Stimulated activated CD8-positive, alpha-beta memory T cell treated with anti-CD3 and anti-CD28 coated beads, Interleukin-12 subunit alpha, Interleukin-12 subunit beta, amount 100 ng/mL, for 4 hours (primary cell): ENCODE measurements at places on chromosomes 2 and 18.

DNA sequence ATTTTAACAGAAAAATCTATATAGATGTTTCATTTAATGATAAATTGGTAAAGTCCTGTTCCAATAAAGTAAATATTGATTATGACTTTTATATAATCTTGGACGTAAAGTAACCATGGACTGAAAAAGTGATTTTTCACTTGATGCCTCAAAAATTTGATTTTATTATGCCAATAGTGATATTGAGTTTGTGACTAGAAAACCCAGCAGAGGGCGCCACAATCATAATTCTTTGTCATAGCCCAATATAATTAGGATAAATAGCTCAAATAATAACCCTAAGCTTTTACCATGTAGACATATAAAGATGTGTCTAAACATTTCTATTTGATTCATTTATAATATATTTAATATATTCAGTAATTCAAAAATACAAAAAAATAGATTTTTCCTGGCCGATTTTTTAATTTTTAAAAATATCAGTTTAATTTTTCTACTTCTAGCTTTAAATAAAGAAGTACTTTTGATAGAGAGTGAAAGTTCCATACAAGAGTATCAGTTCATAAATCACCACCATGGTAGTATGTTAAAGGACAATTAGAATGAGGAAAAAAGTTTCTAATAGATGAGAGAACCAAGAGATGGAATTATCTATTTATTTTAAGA is 30.7 kb downstream of the CAMKMT start:
- DNase-seq, result no peak

- no peak for DNase-seq
Observed at GRCh38 chr18:46429649-46430224, 227.3 kb downstream of the LOXHD1 start.

- no peak for DNase-seq
Observed at GRCh38 chr2:222318712-222319585, 20.2 kb upstream of the PAX3 start.

DNA sequence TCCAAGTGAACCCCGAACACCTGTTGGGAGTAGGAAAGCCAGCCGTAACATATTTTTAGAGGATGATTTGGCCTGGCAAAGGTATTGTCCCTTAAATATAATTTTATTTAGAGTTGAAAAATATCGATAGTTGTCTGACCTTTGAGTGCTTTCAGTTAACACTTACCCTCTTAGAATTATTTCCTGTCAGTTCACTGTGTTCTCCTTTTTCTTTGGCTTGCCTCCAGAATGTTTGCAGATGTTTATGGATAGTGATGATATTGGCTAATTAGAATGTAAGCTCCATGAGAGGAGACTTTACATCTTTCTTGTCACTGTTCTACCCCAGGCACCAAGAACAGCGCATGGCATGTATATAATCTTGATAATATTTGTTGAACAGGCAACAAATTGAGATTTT is 19.8 kb downstream of the PIKFYVE start:
- DNase-seq, result no peak

DNA sequence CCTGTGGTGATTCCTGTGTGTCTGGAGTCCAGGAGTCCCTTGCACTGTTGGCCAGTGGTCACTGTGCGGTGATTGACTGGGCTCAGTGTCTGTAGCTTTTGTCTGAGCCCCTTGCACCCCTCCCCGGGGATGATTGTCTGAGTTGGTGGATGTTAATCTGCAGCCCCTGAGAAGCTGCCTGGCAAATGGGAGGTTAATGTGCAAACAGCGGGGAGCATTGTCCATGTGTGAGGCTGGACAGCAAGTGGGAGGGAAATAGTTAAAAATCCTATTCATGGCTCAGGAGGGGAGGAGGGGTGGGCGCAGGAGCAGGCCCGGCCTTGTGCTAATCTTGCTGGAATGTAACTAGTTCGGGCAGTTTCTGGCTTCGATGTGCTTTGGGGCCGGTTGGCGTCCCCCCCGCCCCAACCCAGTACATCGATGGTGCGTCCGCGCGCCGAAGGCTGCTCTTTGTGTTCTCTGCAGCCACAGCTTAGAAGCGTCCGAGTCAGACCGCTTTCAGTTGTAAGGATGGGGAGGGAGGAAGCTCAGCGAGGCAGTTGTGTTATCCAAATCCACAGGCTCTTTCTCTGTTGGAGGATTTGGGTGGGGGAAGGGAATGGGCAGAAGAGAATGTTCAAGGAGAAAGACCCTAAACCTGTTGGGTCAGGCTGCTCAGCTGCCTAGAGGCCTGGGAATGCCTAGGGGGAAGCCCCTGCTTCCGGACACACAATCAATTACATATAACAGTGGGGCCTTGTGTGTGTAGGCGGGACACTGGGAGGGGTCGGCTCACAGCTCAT is 71.8 kb downstream of the TGOLN2 start:
- DNase-seq, result no peak

- no peak for DNase-seq
Observed at GRCh38 chr18:5909125-5909524, 13.8 kb upstream of the TMEM200C start.

DNA sequence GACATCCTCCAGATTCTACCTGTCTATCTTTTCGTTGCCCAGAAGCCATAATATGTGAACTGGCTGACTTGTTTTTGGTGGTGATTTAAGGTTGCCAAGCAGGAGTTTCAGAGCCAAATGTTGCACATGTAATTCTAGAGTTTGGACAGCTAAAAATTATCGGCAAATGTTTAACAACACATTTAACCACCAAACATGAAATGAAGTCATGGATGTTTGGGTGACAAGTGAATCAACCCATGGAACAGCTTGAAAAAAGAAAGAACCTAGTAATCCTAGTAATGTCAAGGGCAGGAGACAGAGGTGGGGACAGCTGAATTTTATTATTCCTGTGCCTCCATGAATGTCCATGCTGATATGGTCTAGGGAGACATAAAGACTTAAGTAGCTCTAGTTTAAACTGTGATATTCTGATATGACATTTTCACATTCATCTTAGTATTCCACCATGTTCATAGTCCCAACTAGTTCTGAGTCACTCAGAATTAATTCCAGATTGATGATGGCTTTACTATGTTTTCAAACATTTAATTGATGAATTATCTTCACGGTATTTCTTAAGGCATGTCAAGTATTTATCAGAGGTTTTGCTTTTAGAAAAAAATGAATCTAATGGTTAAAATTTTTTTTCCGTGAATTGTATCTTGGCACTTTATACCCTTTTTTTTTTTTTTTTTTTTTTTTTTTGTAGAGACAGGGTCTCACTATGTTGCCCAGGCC is 101.7 kb downstream of the SOCS6 start:
- no peak for DNase-seq

- no peak for DNase-seq
Observed at GRCh38 chr2:105597806-105598803, 146.6 kb upstream of the NCK2 start.

- no peak for DNase-seq
Observed at GRCh38 chr2:134501476-134502091, 217.2 kb downstream of the TMEM163 start.

DNA sequence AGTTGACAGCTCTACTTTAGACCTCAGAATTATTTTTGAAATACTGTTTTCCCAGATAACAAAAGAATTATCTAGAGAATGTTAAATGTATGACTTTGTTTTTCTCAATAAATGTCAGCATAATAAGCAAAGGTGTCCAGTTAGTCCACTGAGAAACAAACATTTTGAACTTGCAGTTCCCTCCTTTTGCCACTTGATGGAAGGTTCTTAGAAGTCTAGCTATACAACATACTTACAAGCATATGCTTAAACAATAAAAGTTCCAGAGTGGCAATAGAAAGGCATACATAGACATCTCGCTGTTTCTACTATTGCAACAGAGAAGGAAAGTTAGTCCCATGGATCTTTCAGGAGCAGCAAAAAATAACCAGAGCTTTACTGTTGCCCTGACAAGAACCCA is 11.8 kb downstream of the NDUFA10 start:
- no peak for DNase-seq

DNA sequence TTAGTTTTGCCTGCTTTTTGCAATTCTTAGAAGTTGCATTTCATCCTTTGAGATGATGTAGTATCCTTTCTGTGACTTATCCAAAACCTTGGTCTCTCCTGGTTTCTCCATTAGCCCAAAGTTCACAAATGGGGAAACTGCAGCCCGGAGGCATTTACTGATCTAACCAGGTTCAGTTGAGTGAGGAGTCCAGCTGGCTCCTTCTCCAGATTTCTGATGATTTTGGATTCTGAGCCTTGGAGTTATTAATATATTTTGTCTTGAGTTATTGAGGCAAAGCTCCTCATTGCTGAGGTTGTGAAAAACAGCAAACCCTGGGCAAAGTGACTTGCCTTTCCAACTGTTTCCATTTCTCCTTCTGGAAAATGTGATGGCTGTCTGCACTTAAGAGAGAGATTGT is 1.7 kb downstream of the SLC1A4 start:
- no peak for DNase-seq

DNA sequence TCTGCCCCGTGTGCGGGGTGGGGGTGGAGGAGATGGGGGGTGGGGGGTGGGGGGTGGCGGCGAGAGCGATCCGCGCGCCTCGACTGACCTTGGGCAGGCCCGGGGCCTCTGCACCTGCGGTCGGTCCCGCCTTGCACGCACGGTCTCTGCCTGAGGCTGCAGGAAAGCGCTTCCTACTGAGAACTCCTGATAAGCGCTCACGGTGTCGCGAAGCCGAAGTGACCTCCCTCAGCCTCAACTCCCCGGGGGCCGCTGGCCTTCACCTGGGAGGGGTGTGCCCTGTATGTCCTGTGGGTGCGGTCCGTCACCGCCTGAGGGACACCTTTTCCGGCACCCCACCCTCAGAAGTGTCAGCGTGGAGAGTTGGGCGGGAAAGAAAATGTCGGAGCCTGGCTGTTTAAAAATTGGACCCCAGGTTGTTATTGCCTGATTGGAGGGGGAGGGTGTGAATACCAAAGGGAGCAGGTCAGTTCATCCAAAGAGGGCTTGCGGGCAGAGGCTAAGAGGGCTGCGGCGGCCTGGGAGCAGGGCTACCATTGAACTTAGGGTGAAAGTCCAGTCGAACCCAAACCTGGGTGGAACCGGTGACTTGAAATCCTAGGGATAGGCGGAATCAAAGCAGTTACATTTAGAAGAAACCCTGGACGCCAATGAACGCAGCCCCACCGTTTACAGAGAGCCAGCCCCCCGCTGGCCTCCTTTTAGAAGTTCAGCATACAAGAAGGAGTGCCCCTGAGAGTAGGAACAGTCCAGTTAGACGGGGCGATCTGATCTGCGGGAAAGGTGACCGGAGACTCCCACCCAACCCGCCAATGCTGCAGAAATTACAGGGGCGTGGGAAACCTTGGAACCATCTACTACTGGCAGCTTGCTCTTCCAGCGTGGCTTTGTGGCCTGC is 1.2 kb downstream of the MAL start:
- DNase-seq, result no peak

- DNase-seq, result no peak
Observed at GRCh38 chr2:18903750-18904149, 314.4 kb upstream of the NT5C1B start.

- no peak for DNase-seq
Observed at GRCh38 chr18:48872234-48873145, 78.3 kb downstream of the SMAD7 start.

- DNase-seq, result no peak
Observed at GRCh38 chr2:70400539-70400938, 98.7 kb upstream of the FAM136A start.

GRCh38 chr18:38450876-38451275 is 885.3 kb upstream of the CELF4 start:
- no peak for DNase-seq

DNA sequence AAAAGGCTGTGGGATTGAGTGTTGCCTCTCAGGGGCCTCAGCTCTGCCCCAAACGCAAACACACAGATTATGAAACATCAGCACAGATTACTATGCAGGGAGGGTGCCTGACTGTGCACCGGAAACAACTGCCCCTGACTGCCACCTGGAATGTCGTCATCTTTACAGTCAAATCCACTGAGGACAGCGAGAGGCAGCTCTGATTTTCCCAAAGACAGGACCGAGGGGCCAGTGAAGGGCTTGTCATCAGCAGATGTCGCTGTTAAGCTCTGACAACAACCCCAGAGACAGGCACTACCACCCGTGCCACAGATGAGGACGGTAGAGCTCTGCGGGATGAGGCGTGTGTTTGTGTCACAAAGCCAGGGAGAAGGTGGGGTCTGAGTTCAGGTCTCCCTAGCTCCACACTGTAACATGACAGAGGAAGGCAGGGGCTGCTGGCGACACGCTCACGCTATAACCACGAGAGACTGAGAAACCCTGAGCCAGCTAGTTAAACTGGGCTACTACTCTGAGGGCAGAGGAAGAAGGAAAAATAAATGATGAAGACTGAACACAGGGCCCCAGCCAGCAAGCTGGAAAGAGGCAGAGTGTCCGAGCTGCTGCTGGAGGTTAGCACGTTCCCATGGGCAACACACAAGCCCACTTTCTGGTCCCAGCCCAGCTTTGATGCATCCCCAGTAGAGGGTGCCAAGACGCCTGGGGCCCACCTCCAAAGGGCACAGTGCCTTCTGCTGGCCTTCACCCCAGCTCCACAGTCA is 47.0 kb downstream of the PARD6G start:
- no peak for DNase-seq

GRCh38 chr2:120221616-120222015 is 1.6 kb downstream of the TMEM185B start:
- no peak for DNase-seq

DNA sequence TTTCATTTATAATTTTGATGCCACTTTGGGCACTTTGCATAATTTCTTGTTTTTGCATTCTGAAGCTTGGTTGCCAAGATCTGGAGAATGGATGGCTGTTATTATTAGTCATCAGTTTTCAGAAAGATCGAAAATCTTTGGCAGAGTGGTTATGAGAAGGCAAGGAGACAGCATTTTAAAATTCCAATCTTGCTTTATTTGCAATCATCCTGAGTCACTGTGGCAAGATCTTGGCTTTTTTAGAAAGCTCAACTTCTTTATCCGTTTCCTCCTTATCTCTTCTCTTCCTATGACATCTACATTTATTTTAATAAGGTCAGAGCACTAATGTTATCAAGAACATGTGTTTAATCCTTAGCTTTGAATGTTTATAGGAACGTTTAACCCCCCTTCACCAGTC is 31.1 kb upstream of the EIF2AK3 start:
- no peak for DNase-seq

GRCh38 chr18:9133225-9133624 is 3.4 kb upstream of the ANKRD12 start:
- no peak for DNase-seq

GRCh38 chr2:47360927-47361326 is 42.0 kb upstream of the MSH2 start:
- no peak for DNase-seq

- DNase-seq, result no peak
Observed at GRCh38 chr2:25123682-25124081, 44.7 kb downstream of the POMC start.

DNA sequence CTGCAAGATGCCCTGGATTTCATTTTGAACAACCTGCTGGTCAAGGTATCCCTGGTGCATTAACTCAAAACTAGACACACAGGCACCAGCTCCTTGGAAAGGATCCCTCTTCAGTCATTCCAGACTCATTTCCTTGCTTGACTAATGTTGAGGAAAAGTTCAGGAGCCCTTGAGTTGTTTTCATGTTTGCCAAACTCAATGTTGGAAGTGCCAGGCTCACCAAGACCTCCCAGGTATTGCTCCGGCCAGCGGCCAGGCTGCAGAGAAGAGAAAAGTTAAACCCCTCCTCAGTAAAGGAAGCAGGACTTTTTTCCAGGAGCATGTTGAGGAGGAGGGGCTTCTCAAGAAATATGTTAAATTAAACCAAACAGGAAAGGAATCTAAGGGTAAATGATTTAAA is 42.7 kb downstream of the TGIF1 start:
- DNase-seq, result no peak

- no peak for DNase-seq
Observed at GRCh38 chr2:236639461-236640235, 70.0 kb downstream of the ACKR3 start.
